Esophagus muscularis mucosa (tissue), 4 donors: ENCODE measurements at places on chromosomes 6 and 20. TPM values are rescaled to one million over a fixed set of nuclear protein-coding genes. Genes with fewer than 3 reads are reported as not detected.

DNA sequence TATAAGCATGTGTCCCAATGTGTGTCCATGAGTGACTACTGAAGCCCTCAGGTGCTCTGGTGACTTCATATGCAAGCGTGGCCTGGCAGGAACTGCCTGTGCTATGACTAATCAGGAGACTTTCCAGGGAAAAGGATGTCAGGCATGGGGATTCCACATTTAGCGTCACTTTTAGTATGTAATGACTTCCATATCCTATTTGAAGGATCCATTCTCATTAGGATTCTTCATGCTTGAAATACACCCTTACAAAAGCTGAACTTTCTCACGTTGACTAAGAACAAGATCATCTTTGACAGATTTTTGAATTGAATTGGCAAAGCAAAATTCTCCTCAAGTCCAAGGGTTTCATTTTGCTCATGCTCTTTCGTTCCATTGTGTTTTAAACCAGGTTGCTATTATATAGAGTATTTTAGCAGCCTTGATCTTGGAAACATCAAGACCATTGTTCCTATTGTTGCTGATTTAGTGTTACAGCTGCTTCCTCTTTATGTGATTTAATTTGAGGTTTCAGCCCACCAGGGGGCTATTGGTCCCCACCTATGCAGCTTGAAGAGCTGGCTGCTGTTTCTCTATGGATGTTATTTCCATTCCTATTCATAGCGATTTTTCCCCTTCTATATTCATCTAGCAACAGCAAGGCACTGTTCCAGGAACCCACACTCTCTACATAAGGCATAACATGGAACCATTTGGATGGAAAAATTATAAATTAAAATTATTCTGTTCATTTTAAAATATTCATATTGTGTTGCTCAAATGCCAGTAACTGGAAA lies 418.6 kb downstream of the CDKAL1 start:
- no peaks in the 10 kb centered on the region for H3K36me3 ChIP-seq
- H3K27ac ChIP-seq, result no peak overlapping the region
- no peak for DNase-seq
- no peaks in the 10 kb centered on the region for H3K4me1 ChIP-seq

- H3K27me3 ChIP-seq, result no peaks in the 10 kb centered on the region
- DNase-seq, result peak; percentile 72
- no peak overlapping the region for H3K4me3 ChIP-seq
- no peak overlapping the region for H3K27ac ChIP-seq
Observed at GRCh38 chr20:6696001-6696400, 71.5 kb upstream of the BMP2 start.

The BTNL2 gene
- not detected for total RNA-seq

The EDN1 gene
- total RNA-seq, result 29.1 TPM

The MCCD1 gene
- total RNA-seq, result not detected

The GTSF1L gene
- total RNA-seq, result not detected
